ENCODE measurements at places on chromosomes 2 and 18.

DNA sequence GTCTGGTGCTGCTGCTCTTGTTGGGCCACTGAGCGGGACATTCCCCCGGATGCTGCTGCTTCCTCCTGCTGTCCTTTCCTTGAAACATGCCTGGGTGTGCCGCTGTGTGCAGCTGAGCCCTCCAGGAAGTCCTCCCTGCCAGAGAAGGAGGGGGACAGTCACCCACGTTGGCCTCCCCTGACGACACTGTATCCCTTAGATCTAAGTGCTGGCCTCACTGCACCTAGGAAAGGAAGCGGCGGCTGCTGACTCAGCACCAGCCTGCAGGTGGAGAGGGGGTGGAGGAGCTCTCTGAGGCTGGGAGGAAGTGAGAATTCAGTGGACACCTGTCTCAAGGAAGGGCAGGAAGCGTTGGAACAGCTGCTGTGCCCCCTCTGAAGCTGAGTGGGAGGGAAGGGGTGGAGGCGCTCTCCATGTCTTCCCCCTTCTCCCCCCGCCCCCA is 239.8 kb downstream of the HAUS1 start:
- peak; percentile 53 for DNase-seq

- no peak for DNase-seq
These were observed 120.0 kb upstream of the SLC35G4 start for GRCh38 chr18:11489266-11489899.

DNA sequence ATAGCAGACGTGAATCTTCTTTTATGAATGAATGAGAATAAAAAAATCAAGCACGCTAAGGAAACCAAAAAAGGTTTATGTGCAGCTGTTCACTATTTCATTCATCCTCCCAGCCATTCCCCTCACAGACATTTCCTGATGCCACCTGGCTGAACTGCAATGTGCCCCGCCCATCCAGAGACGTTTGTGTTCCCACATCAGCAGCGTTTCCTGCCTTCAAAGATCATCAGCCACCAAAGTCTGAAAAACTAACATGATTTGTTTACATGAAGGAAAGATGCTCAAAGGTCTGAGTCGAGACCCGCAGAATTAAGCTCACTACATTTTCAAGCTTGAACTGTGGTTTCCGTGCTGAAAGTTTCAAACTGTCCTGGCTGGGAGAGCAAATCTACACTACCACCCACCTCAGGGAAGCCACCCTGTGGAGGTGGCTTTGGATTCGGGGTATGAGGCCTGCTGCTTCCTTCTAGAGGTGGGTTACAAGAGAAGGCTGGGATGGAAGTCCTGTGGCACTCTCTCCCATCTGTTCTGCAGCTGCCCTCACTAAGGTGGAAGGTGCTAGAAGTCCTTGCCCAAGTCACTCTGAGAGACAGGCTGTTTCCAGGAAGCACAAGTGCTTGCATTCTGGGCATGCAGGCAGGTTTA is 201.3 kb upstream of the OSR1 start:
- no peak for DNase-seq

- DNase-seq: no peak
These were observed 17.5 kb upstream of the RAB31 start for GRCh38 chr18:9690418-9691188.

DNA sequence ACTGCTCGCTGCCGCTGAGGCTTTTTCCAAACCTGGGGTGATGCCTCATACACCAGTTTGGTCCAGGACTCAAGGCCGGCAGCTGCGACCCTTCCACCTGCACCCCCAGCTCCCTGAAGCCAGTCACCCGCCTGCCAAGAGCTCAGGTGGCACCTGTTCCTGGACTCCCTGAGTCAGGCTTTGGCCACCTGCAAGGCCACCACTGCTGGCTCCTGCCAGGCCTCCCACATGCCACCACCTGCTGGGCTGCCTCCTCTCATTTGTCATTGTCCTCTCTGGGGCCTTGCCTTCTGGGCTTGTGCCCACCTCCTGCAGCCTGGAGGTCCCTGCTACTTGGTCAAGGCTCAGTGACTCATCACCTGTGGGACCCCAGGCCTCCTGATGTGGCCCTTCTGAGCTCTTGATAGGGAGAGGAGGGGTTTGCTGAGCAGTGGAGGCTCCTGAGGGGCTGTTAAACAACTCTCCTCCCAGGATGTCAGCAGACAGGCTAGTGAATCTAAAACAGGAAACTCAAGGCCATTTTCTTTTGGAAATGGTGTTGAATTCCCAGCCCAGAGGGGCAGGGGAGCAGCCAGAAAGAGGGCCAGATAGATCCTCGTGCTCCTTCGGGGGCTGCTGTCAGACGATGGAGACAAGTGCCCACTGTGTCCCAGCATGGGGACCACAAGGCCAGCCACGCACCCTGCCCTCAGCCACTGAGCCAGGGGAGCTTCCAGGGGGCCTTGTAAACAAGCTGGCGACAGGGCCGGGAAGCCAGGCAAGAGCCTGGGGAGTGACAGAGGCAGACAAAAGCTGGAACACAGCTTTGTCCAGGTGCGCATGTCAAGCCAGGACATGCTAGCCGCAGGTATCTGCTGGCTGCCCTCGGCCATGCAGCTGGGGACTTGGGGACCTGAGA is 416.8 kb downstream of the LRATD1 start:
- no peak for DNase-seq

DNA sequence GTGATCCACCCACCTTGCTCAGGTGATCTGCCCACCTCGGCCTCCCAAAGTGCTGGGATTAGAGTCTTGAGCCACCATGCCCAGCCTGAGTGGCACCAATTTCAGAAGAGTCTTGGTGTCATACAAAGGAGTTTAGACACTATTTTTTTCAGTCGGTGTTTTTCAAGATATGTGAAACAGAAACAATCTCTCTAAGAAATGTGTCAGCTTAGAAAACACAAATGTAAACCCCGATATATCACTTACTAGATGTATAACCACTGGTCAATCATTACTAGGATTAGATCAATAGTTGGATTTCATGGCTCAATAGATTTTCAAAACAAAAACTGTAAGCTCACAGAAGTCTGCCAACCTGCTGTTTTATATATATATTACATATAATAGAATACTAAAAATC is 67.2 kb upstream of the FRZB start:
- no peak for DNase-seq

DNA sequence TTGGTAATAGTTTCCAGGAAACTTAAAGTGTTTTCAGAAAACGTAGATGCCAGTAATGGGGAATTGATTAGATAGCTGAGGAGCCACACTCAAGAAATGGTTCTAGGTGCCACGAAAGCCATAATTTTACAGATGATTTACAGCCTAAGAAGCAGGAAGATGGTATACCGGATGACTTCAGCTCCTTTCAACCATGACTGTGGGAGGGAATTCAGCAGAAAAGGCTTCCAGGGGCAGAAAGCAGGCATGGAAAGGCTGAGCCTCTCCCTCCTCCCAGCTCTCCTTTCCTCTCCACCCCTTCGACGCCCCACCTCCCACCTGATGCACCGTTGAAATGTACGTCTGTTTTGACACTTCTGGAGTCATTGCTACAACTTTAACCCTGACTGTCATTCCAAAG is 68.6 kb upstream of the SMIM21 start:
- DNase-seq: no peak

- DNase-seq: no peak
These were observed 8.9 kb downstream of the ASPRV1 start for GRCh38 chr2:69952336-69953115.

GRCh38 chr2:147449323-147449991 is 395.4 kb upstream of the ACVR2A start:
- no peak for DNase-seq

DNA sequence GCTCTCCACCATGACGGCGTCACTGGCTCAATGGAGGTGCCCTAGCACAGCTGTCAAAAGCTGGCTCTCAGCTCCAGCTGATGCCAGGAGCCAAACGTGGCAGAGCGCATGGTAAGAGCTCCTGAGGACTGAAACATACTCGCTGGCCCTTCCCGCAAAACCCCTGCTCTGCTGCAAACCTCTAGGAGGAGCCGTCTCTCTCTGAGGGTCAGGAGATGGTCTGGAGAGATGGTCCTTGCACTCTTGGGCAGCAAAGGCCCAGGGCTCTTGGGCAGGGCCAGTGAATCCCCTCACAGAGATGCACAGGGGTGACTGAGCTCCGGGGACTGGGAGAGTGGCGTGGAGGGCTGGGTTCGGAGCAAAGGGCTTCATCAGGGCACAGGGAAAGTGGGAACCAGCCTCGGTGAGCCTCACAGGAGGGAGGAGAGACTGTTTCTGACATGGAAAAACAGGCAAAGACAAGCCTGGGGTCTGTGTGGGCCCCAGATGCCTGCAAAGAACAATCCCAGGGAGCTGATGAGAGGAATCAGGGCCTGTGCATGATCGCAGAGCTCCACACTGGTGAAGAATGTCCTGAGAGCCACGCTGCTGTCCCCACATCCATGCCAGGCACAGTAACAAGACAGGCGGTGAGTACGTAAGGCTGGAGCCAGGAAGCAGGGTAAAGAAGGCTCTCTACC is 17.2 kb downstream of the SNORC start:
- no peak for DNase-seq

GRCh38 chr2:147424766-147425165 is 420.1 kb upstream of the ACVR2A start:
- no peak for DNase-seq
